ENCODE measurements at places on chromosomes 16 and 17.

GRCh38 chr16:46756772-46757171 is 8.6 kb upstream of the MYLK3 start:
- DNase-seq: no peak

GRCh38 chr17:49783791-49784190 is 4.7 kb upstream of the KAT7 start:
- DNase-seq: no peak

DNA sequence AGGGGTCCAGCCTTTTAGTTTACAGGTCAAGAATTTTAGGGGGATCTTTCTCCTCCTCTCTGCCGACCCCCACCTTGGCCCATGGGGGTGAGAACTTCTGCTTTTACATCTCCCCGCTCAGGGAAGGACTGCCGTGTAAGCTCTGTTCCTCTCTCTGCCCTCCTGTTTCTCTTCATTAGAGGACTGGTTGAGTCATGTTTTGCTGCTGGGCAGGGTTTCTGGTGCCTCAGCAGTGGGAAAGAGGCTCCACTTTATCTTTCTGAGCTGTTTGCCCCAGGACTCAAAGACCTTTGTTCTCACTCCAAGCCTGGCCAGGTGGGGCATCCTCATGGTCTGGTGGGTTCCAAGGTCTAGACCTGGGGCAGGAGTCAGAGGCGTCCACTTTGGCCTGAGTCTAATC is 93.0 kb downstream of the UTP18 start:
- no peak for DNase-seq

DNA sequence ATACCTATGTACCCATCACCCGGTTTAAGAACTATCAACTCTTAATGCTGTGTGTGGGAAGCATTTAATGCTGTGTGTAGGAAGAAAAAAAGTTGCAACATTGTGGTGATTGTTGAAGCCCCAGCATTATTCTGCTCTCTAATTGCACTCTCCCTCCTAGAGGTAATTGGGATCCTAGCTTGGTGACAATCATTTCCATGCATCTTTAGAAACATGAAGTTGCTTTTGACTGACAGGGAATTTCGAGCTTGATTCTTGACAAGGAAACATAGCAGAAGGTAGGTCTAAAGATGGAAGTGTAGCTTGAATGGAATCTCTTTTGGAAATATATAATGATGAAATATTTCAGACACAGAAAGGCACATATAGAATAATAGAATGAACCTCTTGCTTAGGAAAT is 27.3 kb downstream of the HEXIM2 start:
- no peak for DNase-seq

DNA sequence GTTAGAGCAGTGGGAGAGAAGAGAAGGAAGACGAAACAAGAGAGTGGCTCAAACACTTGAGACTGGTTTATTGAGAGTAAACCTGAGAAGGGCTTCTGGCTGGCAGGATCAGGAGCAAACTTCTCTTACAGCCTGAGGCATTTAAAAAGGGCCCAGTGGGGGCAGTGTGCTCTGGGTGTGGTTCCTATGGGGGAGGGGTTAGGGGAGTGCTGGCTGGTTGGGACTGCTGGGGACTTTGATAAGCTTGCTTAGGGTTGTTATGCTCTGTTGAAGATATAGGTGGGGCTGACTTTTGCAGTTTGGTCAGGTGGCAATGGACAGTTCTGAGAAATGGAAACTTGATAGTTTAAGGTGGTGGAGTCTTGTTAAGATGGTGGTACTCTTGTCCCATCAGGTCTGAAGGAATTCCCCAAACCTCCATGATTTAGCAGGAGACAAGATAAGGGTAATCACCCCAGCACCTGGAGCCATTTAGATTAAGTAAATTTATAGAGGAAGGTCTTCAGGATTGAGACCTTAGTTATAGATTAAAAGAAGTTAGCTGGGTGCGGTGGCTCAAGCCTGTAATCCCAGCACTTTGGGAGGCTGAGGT is 79.3 kb downstream of the EMP2 start:
- DNase-seq: no peak

DNA sequence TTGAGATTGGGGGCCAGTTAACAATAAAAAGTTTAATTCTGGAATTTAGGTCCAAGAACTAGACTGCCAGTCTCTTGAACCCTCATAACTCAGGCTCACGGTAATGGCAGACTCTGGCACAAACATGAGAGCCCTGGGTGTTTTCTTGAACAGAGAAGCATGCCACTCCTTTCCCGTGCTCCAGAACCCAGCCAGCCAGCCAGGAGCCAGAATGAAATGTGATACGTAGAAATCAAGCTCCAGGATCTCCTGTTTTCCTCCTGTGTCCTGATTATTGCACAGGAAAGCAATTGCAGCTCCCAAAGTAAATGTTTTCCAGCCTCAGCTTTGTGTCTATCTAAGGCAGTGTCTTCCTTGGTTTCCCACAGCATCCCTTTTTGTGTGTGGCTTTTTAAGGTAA is 46.2 kb upstream of the NOL11 start:
- DNase-seq: no peak

GRCh38 chr16:22296225-22297113 is 740 bp upstream of the POLR3E start:
- peak; percentile 49 for DNase-seq

DNA sequence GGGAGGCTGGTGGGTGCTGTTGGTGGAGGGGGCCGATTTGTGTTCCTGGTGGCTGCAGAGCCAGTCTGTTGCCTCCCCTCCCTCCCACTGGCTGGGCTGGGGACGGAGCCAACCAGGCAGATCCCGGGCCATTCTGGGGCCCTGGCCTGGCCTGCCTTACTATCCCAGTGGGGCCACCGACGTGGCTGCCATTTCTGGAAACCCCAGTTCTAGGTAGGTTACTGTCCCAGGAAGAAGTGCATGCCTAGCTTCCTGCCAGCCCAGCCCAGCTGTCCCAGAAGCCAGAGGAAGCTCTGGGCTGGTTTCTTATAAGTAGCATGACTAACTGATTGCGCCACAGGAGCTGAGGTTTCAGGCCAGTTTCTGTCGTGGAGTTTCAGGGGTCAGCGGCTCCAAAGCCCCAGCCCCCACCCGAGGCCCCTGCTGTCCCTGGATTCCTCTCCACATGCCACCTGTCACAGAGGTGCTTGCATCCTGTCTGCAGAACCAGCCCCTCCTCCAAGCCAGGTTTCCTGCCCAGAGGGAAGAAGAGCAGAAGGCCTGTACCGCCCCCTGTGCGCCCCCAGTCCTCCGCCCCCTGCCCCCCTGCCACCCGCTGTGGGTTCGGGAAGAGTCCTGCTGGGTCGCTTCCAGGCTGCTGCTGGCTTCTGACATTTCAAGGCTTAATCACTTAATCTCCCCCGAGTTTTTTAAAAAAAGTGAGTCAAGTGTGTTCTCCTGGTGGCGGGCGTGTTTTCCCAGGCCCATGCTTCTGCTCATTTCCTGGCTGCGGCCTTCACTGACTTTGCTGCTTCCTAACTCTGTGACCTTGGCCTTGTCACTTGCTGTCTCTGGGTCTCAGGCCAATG is 13.2 kb downstream of the IL4R start:
- DNase-seq: peak; percentile 62

DNA sequence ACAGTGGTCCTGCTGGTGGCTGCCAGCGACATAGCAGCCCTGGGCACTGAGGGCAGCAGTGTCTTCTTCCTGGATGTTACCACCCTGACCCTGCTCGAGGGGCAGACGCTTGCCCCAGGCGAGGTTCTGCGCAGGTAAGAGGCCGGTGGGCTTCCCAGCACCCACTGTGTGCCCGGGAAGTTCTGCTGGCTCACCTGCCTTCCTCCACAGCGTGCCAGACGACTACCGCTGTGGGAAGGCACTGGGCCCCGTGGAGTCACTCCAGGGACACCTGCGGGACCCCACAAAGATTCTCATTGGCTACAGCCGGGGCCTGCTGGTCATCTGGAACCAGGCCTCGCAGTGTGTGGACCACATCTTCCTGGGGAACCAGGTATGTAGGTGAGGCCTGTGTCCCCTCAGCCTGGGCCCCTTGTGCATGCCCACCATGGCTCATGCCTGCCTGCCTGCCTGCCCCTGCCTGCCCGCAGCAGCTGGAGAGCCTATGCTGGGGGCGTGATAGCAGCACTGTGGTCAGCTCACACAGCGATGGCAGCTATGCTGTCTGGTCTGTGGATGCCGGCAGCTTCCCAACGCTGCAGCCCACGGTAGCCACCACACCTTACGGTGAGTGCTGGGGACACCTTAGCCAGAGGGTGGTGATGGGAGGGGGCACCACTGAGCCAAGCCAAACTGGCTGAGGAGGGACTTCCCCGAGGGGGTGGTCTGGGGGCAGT is 8.5 kb downstream of the LLGL1 start:
- no peak for DNase-seq

- DNase-seq: peak; percentile 93
Measured at GRCh38 chr16:78503602-78504001, 404.1 kb downstream of the WWOX start.

DNA sequence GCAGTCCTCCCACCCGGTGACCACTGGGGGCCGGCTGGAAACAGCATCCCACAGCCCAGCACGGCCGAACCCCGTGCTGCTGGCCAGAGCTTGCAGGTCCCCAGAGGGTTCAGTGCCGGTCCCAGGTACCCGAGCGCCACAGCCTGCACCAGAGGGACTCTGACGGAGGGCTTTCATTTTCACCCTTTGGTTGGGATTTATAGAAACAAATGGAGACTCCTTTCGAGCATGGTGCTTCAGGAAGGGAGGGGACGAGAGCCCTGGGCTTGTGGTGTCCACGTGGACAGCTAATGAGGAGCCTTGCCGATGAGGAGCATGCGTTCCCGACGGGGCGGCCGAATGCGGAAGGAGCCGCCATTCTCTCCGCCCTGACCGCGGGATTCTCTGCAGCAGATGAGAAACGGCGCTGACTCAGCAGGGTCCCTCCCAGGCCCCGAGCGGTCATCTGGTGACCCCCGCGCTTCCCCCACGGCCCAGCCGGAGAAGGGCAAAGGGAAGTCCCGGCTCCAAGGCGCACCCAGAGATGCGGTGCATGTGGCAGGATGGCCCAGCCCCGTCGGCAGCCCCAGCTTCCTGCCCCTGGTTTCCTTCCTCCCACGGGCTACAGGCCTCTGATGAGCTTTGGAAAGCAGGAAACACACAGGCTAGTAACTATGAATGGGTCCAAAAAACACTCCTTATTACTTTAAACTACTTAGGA is 9.8 kb downstream of the SLC38A10 start:
- peak; percentile 68 for DNase-seq

GRCh38 chr17:63419949-63420867 is 25.9 kb downstream of the CYB561 start:
- DNase-seq: no peak

- no peak for DNase-seq
Measured at GRCh38 chr16:81265658-81266451, 27.4 kb downstream of the BCO1 start.

GRCh38 chr16:62424206-62424605 is 388.0 kb upstream of the CDH8 start:
- no peak for DNase-seq

DNA sequence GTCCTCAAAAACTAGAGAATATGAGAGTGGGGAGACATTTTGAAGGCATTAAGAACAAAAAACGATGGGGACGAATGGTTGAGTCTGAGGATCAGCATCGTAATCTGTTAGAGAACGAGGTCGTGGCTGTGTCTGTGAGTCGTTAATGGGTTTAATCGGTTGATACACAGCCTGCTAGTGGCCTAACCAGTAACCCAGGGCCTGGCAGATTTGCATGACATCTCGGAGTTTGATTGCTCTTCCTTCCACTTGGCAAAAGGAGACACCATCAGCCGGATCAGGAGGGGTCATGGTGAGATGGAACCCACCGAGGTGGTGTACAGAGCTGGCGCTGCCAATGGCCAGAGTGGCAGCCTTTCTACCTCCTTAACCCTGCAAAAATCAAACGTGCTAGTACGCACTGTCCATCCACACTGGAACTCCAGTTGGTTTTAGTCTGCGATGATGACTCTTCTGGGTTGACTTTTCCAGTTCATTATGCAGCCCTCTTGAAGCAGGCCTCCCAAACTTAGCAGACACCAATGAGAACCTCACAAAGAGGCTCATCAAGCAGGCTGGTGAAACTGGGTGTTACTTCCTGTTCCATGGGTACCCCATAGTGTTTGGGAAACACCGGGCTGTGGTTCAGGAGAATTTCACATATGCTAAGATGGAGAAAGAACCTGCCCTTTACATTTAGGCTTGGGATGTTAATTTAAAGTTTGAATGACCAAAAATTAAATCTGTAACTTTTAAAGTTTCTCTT is 4.1 kb downstream of the HS3ST3B1 start:
- DNase-seq: peak; percentile 56

- DNase-seq: peak; percentile 77
Measured at GRCh38 chr16:54506741-54507500, 220.3 kb upstream of the IRX3 start.

- peak; percentile 43 for DNase-seq
Measured at GRCh38 chr16:48535831-48536613, 74.0 kb downstream of the N4BP1 start.

DNA sequence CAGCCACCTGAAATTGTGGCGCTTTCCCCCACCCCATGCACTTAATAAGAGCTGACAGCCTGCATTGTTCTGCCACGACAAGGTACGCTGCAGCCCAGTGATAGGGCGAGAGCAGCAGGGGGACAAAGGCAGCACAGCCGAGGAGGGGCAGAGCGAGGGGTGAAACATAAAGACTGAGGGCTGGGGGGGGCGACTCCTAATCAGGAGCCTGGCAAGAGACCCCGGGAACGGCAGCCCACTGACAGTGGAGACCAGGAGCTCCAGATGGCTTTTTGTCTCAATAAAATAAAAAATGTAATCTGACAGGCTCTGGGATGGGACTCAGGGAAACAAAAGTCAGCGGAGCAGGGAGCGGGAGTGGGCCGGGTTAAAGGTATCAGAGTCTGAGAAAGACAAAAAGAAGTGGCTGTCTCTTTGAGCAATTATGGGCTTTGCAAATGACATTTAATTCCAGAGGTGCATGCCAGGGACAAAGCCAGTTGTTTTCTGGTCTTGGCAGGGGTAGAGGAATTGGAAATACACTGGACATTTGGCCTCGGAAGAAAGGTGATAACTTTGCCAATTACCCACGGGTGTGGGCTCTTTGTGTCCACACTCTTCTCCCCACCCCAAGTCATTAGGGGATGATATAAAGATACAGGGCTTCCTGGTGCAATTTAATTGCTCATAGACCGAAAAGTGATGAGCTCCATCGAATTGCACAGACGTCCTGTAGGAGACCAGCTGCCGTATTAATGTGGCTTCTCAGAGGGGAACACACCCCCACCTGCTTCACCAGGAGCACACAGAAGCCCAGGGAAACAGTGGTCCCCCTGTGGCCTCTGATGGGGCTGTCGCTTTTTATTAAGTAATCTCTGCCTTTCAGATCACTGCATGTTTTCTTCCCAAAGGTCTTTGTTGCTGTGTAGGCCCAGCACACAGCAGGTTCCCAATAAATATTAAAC is 17.6 kb upstream of the CCDC182 start:
- DNase-seq: peak; percentile 90

- DNase-seq: peak; percentile 18
Measured at GRCh38 chr16:16042076-16042475, 92.7 kb downstream of the ABCC1 start.

All from eye (tissue), 1 donor.